ENCODE measurements at places on chromosomes 6 and 20.

DNA sequence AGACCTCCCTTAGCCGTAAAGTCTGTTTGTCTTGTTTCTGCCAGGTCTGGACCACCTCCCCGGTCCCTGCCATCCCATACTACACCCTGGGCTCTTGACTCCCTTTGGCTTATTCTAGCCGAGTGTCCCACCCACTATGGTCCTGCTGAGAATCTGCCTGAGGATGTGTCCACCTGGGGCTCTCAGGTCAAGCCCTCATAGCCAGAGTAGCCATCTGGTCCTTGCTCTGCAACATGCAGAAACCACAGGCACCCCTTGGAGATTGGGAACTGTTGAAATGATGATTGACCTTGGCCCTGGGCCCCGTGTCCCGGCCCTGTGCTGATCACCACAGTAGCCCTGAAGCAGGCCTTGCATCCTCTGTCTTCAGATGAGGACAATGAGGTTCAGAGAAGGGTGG is 44.0 kb downstream of the VSTM2L start:
- DNase-seq: no peak

- no peak for DNase-seq
Measured at GRCh38 chr6:13803581-13803980, 10.8 kb downstream of the MCUR1 start.

DNA sequence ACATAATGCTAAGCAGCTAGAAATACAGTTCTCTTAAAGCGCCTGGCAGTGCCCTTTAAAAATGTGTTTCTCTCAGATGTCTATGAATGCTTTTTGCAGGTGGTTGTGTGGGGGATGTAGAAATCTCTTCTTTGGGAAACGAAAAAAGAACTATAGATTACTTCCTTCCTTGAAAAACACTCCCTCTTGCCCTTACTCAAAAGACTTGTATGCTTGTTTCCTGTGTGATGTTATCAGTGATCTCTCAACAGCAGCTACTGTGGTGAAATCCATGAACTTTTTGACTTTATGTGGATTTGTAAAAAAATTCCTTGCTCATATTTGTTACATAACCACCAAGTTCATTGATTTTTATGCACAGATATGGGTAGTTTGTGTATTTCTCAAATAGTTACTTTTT is 916.5 kb downstream of the QKI start:
- no peak for DNase-seq

DNA sequence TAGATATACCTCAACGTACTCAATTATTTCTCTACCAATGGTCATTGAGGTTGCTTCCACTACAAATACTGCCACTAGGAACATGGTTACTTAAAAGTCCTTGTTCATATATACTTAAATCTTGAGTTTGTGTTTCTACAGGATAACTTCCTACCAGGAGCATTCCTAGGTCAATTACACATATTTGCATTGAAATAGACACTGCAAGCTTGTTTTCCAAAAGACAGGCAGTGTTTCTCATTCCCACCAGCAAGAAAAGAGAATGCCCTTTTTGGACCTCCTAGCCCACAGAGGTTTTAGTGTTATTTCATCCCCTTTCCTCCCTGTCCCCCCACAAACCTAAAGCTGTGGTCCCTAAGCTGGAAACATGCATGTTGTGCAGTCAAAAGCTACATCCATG is 177.3 kb downstream of the ID4 start:
- DNase-seq: no peak

DNA sequence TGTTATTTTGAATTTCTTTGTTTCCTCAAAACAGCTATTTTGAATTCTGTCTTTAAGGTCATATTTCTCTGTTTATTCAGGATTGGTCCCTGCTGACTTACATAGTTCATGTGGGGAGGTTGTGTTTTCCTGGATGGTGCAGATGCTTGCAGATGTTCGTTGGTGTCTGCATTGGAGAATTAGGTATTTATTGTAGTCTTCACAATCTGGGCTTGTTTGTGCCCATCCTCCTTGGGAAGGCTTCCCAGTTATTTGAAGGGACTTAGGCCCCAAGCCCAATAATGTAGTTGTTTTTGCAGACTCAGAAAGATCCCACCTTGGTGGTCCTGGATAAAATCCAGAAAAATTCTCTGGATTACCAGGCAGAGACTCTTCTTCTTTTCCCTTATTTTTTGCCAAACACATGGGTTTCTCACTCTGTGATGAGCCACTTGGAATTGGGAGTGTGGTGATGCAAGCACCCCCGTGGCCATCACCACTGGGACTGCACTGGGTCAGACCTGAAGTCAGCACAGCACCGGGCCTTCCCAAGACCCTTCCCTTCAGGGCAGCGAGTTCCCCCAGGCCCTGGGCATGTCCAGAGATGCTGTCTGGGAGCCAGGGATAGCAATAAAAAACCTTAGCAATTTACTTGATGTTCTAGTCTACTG is 81.6 kb upstream of the EZR start:
- DNase-seq: no peak

DNA sequence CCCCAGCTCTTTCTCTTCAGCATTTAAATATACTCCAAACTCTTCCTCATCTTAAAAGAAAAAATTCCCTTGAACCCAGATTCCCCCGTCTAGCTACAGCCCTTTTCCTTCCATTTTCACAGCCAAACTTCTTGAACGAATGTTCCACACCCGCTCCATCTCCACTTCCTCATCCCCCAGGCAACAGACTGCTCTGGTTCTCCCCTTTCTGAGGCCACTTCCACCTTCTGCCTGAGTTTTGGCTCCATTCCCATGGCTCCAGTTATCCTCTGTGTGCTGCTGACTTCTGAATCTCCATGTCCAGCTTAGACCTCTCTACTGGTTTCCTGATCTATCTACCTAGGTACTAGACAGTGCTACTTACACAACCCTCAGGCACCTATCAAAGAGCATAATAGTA is 106.4 kb downstream of the RALGAPA2 start:
- DNase-seq: no peak

- DNase-seq: no peak
Measured at GRCh38 chr6:26165261-26165790, 78.1 kb downstream of the HFE start.

DNA sequence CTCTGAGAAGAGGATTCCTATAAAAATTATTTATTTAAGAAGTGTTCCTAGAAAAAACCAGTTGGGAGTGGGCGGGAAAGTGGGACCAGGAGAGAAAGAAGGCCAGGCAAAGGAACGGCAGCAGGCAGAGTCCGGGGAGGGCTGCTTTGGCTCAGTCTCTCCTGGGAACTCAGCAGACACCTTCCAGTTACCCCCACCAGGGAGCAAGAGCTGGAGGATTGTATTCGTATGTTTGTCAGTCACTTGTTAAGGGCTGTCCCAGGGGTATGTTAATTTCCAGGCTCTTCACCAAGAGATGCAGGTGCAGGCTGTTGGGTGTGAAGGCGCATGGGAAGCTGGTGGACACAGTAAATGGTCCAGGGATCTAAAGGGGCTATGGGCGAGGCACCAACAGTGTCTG is 53.0 kb upstream of the CHD6 start:
- no peak for DNase-seq

GRCh38 chr20:53586640-53587039 is 7.0 kb downstream of the ZNF217 start:
- DNase-seq: no peak

DNA sequence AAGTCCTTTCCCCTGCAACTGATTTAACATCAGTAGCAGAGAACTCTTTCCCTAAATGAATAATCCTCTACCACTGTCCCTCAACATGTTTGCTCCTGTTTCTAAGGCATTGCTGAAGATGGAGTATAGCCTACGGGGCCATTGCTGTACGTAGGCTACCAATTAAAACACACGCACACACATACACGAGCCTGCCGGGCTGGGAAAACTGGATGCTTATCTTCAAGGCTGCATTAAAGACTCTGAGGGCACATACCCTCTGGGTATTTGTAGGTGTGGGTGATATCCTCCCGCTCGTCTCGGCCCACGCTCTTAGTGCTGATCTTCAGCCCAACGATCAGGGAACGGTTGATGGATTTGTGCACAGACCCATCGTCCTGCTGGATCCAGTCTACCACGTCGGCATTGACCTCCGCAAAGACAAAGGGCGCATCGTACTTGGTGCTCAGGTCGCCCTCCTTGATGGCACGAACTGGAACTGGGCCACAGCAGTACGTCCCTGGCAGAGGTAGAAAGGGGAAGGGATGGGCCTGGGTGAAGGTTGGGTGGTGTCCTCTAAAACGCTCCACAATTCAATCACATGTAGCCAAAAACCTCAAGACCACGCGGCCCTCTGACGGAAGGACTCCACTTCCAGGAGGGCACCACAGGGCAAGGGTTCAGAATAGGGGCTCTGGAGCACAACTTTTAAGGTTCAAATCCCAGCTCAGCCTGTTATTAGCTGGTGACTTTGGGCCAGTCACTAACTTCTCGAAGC is 25.7 kb downstream of the TGM2 start:
- no peak for DNase-seq

GRCh38 chr6:122651604-122652003 is 41.4 kb downstream of the PKIB start:
- DNase-seq: no peak

DNA sequence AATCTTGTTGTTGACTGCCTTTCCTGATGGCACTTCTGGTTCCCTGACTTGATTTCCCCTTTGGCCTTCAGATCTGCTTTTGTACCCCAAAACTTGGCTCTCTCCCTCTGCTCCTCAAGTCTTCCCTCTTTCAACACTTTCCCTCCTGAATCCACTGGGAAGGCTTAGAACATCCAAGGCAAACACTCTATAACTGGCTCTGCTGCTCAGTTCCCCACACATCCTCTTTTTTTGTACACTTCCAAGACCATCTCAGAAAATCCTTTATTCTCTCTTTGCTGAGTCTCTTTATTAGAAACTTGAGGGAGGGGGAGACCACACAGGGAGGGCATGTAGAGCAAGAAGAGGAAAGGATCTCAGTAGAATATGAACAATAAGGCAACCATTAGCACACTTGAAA is 354.1 kb downstream of the KIF16B start:
- DNase-seq: no peak

- DNase-seq: no peak
Measured at GRCh38 chr20:38110525-38111178, 54.4 kb downstream of the TGM2 start.
